ENCODE measurements at places on chromosomes 16 and 17. TPM values are rescaled to one million over a fixed set of nuclear protein-coding genes. Genes with fewer than 3 reads are reported as not detected.

The RUNDC3A gene
- not detected for total RNA-seq

The BOLA2 gene
- 16.2 TPM for total RNA-seq

The KRTAP9-8 gene
- not detected for total RNA-seq

The PPY gene
- total RNA-seq: not detected

The RAMP2 gene
- total RNA-seq: 29.5 TPM

The QPRT gene
- total RNA-seq: 2.4 TPM

The HBA1 gene
- total RNA-seq: 15.2 TPM

The CA10 gene
- total RNA-seq: not detected

The CRHR1 gene
- total RNA-seq: 1.6 TPM

The LRRC3C gene
- not detected for total RNA-seq

DNA sequence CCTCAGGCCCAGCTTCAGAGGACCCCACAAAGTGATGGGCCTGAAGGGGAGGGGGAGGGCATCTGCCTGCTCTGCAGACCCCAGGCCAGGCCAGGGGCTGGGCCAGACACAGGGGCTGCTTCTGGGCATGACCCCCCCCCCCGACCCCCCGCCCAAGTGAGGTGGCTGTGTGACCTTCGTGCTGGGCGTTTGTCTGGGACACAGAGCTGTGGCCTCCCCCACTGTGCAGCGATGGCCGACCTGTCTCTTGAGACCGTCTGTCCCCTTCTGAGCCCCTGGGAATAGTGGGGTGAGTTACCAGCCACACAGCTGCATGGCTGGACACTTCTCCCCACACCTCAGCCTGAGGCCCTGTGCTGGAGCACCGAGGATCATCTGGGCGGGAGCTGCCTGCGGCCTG lies 34.8 kb upstream of the GNG13 start:
- H3K27me3 ChIP-seq: peaks cover 50% of the 10 kb centered on the region
- H3K4me1 ChIP-seq: no peaks in the 10 kb centered on the region

DNA sequence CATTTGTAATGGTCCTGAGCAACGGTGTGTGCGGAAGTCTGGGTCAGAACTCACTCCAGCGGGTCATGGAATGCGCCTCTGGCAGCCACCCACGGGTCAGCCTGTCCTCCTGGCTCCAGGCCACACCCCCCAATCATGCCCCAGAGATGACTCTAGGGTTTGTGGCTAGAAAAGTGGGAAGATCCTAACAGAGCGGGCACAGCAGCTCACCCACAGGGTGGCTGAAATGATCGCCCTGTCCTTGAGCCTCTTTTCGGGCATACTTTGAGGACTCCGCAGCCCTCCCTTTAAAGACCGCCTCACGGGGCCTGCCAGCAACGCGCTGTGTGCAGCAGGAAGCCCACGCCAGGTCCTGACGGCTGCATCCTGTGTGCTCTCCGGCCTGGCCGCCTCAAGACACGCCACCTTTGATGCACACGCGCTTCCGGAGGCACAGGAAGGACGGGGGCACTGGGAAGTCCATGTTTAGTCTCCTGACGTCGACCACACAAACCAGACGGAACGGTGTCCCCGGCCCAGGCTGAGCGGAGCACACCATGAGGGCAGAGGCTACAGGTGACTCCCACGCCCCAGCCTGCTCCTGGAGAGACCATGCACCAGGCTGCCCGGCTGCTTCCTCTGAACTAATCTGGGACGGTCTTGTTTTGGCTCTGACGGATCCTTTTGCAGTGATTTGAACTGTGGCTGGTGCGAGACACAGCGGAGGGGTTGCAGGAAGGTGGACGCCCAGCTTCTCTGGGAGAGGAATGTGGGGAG lies 92.9 kb downstream of the TBC1D16 start:
- no peaks in the 10 kb centered on the region for H3K27me3 ChIP-seq
- DNase-seq: peak; percentile 51
- peak overlapping the region; percentile 58 for H3K27ac ChIP-seq

- no peak overlapping the region for H3K4me3 ChIP-seq
- no peaks in the 10 kb centered on the region for H3K4me1 ChIP-seq
- H3K27me3 ChIP-seq: no peaks in the 10 kb centered on the region
- no peak overlapping the region for H3K27ac ChIP-seq
- no peaks in the 10 kb centered on the region for H3K36me3 ChIP-seq
Observed at GRCh38 chr16:62539657-62540056, 503.4 kb upstream of the CDH8 start.

DNA sequence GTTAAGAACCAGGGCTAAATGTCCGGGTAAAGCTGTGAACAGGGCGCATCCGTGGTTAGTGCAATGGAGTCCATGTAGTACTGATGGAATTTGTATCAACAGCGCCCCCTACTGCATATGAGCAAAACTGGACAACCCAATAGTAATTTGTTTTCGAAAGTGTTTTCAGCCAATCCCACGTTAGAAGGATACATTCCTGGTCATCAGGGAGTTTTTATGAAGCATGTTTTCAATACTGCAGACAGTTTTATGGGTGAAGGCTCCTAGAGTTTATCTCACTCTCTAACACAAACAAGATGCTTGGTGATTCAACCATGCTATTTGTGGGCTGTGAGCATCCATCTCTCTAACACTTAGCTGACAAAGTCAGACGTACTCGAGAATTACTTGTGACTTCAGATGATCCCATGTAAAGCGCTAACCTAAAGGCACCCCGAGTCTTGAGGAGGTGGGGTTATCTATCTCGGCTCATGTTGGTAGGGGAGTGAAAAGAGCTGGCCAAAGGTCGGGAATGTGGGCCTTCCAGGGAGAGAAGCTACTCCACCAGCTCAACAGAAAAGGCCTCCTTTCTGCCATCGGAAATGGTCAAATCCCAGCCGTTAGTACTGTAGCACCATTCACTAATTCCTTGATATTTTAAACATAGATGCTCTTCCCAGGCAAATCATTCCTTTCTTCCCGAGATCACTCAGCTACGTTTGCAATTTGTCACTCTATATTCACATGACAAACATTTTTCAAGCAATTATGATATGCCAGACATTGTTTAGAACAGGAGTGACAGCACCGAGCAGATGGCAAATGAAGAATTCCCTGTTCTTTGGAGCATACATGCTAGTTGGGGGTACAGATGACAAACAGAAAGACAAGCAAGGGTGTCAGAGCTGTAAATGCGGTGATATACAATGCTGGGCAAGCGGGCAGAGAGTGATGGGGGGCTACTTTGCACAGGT lies 46.9 kb upstream of the HNF1B start:
- no peak overlapping the region for H3K27ac ChIP-seq
- no peak for DNase-seq
- H3K4me3 ChIP-seq: no peak overlapping the region

- H3K27ac ChIP-seq: peak overlapping the region; percentile 85
- no peaks in the 10 kb centered on the region for H3K36me3 ChIP-seq
- no peaks in the 10 kb centered on the region for H3K27me3 ChIP-seq
- H3K4me3 ChIP-seq: peak overlapping the region; percentile 43
- peak; percentile 75 for DNase-seq
Observed at GRCh38 chr17:19753661-19754463, 5.8 kb upstream of the ALDH3A1 start.

DNA sequence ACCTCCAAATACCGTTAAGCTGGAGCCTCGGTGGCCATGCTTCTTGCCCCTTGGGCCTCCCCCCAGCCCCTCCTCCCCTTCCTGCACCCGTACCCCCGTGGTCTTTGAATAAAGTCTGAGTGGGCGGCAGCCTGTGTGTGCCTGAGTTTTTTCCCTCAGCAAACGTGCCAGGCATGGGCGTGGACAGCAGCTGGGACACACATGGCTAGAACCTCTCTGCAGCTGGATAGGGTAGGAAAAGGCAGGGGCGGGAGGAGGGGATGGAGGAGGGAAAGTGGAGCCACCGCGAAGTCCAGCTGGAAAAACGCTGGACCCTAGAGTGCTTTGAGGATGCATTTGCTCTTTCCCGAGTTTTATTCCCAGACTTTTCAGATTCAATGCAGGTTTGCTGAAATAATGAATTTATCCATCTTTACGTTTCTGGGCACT lies 928 bp downstream of the HBA1 start:
- H3K4me3 ChIP-seq: no peak overlapping the region
- no peak for DNase-seq
- no peak overlapping the region for H3K27ac ChIP-seq
- peaks cover 11% of the 10 kb centered on the region for H3K4me1 ChIP-seq

DNA sequence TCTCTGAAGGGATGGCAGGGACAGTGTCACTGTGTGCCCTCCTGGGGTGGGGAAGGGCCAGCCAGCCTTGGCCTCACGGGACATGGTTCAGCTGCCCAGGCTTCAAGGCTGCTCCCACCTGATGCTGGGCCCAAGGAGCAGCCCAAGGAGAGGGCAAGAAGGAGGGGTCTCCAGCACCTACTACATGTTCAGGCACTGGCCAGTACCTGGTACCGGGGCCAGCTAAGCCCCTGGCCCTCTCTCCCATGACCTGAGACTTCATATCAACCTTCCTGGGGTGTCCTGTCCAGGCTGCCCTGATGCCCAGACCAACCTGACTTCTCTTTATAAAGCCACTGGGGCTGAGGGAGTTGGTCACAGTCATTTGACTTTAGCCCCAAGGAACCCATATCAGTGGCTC lies 1.3 kb downstream of the USH1G start:
- peaks cover 8% of the 10 kb centered on the region for H3K4me1 ChIP-seq
- no peak overlapping the region for H3K27ac ChIP-seq

DNA sequence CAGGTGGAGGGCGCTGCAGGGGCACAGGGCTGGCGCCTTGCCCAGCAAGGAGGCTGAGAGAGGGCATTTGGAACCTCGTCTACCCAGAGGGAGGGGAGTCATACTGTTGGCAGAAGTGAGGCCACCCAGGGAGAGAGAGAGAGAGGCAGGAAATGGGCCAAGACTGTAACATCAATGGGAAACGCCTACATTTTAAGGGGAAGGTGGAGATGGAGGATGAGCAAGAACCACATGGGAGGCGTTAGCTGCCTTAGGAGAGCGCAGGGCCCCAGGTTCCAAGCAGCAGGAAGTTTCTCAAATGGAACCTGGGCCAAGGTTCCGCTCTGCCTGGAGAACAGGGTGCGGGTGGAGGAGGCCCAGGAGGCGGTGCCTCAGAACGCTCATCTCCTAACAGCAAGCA lies 2.7 kb upstream of the WFDC1 start:
- no peak overlapping the region for H3K27ac ChIP-seq
- DNase-seq: no peak
- H3K36me3 ChIP-seq: no peaks in the 10 kb centered on the region
- no peak overlapping the region for H3K4me3 ChIP-seq

GRCh38 chr17:68704871-68705713 lies 103.9 kb upstream of the FAM20A start:
- peak overlapping the region; percentile 52 for H3K27ac ChIP-seq
- H3K27me3 ChIP-seq: no peaks in the 10 kb centered on the region
- no peaks in the 10 kb centered on the region for H3K36me3 ChIP-seq

DNA sequence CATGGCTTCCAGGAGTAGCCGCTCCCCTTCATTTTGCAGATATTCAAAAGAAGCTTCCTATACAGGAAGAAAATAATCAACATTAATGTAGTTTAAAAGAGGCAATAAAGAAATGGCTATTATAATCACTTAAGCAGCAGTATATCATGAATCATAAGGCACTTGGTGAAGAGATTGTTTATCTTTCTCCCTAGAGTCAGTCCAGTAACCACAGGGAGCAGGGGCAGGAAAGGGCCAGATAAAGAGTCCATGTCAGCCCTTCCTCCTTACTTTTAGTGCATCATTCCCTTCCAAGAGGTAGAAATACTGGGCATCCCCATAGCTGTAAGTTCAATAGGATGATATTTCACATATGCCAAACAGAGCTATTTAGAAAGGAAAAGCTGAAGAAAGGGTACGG lies 184.6 kb upstream of the C17orf78 start:
- no peak for DNase-seq
- no peaks in the 10 kb centered on the region for H3K4me1 ChIP-seq
- H3K27ac ChIP-seq: no peak overlapping the region
- no peaks in the 10 kb centered on the region for H3K27me3 ChIP-seq
- no peaks in the 10 kb centered on the region for H3K36me3 ChIP-seq
- H3K4me3 ChIP-seq: no peak overlapping the region

All from breast epithelium (tissue), 4 donors.